Stimulated activated CD4-positive, alpha-beta T cell treated with anti-CD3 and anti-CD28 coated beads, TNF-alpha, amount 100 ng/mL, for 24 hours (primary cell): ENCODE measurements at places on chromosomes 3 and 15.

GRCh38 chr15:49742381-49742780, 121.5 kb downstream of the DTWD1 start:
- no peak for DNase-seq

DNA sequence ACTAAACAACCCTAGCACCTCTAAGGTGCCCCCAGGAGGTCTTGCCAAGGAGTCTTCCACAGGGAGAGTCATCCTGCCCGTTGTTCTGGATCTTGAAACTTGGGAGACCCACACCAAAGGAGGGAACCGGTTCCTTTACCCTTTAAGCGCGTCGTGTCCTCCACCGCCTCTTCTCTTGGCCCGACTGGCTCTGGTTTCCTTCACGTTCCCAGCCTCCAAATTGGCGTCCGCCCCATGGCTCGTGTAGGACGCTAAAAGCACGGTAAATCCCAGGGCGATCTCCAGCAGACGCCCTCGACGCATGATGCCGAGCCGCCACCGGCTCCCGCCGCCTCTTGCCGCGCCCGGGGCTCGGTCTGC, 1.1 kb downstream of the FBN1 start:
- no peak for DNase-seq

DNA sequence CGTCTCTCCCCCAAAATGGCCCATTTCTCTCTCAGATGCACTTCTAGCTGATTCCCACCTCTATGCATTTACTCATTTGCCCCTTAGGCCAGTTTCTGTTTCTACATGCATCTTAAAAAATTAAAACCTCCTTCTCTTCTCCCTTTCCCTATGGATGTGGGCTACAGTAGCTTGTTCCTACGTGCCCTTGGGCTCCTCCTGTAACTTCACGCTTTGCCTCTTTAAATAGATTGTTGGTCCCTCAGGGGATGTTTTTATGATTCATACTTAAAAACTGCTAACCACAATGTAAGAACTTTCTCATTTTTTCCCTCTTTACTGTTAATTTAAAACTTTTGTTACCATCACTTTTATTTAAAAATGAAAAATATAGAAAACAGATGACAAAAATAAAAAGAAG, 185.6 kb upstream of the MRPL3 start:
- DNase-seq: no peak

- no peak for DNase-seq
Measured at GRCh38 chr3:21067031-21067813, 683.8 kb downstream of the ZNF385D start.

DNA sequence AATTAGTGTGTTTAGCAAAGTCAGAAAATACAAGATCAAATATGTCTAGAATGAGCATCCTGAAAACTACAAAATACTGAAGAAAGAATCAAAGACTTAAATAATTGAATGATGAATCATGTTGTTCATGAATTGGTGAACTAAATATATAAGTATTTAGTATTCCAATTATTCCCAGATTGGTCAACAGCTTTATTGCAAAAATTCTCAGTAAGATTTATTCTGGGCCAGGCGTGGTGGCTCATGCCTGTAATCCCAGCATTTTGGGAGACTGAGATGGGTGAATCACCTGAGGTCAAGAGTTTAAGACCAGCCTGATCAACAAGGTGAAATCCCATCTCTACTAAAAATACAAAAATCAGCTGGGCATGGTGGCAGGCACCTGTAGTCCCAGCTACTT, 250.0 kb upstream of the NECTIN3 start:
- no peak for DNase-seq

DNA sequence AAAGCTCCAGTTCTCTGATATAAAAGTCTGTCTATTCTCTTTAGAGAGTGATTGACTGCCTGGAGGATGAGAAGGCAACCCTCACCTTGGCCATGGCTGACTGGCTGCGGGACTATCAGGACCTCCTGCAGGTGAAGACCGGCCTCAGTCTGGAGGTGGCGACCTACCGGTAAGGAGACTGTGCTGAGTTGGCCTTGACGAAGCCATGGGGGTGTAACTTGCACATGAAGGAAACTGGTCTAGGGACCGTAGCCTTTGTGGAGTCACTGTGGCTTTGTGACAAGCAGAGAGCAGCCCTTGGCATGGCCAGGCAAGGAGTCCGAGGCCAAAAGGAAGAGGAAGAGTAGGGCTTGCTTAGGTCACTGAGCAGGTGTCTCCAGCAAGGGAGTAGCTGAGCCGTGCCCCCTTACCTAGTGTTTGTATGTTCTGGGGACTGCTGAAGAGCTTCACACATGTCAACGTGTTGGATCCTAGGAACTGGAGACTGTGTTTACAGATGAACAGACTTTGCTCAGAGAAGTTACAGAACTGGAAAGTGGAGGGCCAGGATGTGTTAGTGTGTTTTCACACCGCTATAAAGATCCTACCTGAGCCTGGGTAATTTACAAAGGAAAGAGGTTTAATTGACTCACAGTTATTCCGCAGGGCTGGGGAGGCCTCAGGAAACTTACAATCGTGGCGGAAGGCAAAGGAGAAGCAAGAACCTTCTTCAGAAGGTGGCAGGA, 8.8 kb downstream of the SYNM start:
- no peak for DNase-seq

GRCh38 chr3:27209617-27210264, 159.4 kb downstream of the NEK10 start:
- DNase-seq: no peak

GRCh38 chr3:56792193-56792592, 9.6 kb downstream of the ARHGEF3 start:
- no peak for DNase-seq

DNA sequence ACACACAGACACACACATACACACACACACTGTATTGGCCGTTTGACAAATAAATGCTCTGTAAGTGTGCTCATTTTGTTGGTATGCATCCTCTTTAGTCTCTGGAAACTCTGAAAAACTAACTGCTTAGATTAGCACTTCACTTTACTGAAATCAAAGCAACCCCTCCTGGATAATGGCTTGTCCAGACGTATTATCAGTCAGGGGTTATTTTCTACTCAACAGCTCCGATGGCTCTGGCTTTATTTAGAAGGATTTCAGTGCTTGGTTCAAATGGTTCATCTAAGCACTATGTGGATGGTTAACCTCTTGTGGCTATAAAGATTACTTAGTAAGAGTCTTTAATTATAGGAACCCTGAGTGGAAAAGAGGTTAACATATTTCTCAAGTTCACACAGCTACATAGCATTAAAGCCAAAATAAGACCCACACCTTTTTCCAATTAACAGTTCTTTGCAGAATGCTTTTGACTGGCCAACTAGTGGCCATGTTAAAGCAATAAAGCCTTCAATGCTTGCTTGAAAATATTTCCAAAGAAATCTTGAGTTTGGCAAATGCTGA, 516.1 kb upstream of the NAALADL2 start:
- DNase-seq: no peak

DNA sequence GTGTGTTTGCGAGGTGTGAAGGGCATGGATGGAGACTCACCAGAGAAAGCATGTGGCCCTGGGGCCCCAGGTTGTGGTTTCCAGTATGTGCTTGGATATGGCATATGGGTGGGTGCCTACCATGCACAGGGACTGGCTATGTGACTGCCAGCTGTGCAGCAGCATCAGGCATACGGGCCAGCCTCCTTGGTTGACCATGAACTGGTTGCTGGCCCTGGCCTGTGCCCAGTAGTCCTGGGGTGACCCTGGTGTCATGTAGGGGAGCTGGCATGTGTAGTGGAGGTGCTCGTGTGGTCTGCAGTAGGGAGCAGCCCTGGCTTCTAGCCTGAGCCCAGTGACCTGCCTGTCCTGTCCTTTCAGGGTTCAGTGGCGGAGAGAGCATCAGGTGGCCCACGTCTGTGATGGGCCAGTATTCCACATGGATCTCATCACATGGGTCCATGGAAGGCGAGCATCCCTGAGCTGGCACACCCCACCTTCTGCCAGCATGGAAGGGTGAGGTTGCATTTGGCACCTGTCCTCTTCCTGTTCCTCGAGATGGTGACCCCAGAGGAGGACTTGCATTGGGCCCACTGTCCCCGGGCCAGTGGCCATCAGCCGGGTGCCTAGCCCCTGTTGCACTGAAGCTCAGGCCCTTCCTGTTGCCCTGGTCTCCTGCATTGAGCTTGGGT, 228.9 kb downstream of the SNRPN start:
- DNase-seq: no peak

- DNase-seq: no peak
Measured at GRCh38 chr15:97071668-97072067, 741.2 kb downstream of the NR2F2 start.

- DNase-seq: no peak
Measured at GRCh38 chr15:62902821-62903220, 139.7 kb upstream of the TPM1 start.

DNA sequence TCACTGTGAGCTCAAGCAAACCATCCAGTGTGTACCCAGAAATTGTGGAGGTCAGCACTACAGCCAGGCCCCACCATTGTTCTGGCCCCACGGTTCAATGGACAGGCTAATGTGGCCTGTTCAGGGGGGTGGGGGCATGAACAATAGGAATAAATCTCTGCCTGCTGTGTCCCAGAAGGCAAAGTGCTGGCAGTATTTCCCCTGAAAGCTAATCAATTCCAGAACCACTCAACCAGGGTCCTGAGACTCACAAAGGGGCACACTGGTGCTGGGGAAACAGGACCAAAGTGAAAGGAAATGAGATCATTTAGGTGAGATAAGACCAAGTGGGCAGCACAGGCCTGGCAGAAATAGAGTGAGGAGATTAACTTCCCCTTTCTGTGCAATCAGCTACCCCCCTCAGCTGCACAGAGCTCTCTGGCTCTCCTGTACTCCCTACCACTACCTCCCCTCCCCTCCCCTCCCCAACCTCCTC, 11.5 kb downstream of the CRYGS start:
- no peak for DNase-seq

DNA sequence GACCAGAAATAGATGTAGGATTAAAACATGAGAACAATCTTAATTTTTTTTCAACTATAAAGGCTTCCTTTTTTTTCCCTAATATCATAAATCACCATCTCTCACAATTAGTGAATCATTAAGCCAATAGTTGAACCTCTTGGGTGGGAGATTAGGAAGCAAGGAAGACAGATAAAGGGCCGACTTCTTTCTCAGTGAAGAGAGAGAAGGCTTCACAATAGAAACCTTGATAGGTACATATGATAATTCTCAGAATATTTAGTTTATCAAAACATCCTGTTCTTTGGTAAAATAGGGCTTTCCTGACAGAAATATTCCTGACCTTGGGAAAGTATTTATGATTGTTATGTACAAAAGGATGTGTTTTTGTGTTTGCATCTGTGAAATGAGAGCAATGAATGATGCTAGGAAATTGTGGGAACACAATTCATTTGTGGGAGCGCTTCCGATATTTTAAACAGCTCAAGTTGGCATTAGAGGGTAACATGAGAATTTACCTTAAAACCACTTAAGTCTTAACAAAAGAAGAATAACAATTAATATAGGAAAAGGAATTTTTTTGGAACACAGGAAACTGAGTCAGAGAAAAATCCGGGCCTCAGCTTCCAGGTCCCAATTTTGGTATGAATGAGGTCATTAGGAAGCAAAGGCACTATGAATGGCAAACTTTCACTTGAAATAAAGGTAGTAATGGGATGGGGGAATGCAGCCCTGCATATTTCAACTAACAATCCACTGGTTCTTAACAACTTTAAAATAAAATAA, 263.2 kb upstream of the TGFBR2 start:
- DNase-seq: no peak

- no peak for DNase-seq
Measured at GRCh38 chr3:32492684-32493436, 9.8 kb downstream of the CMTM6 start.

- no peak for DNase-seq
Measured at GRCh38 chr3:154224866-154225265, 99.4 kb downstream of the DHX36 start.

- no peak for DNase-seq
Measured at GRCh38 chr3:27985369-27986035, 255.9 kb upstream of the CMC1 start.

DNA sequence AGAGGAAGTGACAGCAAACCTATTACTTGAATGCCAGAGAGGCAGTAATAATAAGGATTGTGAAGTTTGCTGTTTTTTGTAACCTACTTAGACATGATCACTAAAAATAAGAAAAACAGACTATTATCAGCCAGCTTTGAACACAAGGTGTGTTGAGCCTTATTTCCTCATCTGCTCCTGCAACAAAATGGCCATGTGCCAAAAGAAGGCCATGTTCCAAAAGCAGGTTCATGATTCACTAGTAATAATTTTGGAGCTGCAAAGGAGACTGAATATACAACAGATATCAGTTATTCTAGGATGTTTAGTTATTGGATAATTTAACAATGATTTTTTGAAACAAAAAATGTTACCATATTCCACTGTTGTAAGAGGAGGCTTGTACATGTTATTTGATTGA, 578.7 kb downstream of the SQOR start:
- DNase-seq: no peak

DNA sequence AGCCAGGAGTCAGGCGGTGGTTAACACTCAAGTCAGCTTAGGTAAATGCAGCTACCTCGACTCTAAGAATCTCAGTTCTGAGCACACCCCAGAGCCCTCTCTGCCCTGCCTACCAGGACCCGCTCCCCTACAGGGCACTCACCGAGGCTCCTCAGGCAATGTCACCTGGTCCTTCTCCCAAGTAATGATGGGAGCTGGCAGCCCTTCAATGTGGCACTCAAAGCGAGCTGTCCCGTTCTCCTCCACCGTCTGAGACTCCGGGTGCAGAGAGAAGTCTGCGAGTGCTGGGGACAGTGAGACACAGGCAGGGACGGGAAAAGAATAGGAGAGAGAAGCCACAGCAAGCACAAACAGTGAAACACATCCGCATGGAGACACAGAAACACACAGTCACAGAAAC, 12.7 kb downstream of the IGDCC4 start:
- no peak for DNase-seq

DNA sequence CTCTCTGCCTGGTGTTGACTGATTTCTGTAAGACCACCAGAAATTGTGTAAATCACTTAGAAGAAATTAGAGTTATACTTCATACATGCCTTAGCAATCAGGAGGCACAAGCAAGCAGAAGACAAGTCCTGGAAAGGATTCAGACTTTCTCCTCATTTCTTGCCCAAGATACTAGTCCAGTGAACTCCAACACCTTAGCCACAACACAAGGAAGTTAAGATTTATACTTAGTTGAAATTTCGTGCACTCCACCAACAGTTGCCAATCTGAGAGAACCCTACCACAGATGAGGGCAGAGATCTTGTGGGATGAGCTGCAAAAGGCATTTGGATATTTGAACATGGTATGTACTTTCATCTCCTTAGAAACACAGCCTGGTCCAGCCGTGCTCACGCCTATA, 2.3 kb downstream of the P3H2 start:
- DNase-seq: no peak

DNA sequence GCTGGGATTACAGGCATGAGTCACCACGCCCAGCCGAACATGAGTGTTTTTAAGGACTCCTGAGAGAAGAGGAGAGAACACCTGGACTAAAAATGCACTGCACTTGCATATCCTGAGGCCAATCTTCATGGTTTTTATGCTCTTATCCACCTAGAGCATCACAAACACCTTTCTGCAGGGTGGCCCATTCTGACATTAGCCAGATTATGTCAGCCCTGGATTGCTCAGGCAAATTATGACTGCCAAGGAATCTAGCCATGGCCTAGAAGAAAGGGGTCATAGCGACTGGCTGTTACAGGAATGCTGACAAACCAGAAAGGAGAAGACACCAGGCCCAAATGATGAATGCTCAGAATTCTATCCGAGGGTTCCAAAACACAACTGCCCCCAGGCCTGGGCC, 40.9 kb upstream of the HERC1 start:
- no peak for DNase-seq

- no peak for DNase-seq
Measured at GRCh38 chr15:70347321-70348225, 249.9 kb upstream of the TLE3 start.

GRCh38 chr3:57078635-57079473, 18.4 kb downstream of the SPATA12 start:
- DNase-seq: no peak

- no peak for DNase-seq
Measured at GRCh38 chr15:31525185-31525695, 198.6 kb downstream of the KLF13 start.
